Stimulated activated CD4-positive, alpha-beta T cell treated with anti-CD3 and anti-CD28 coated beads, Interleukin-1b, Interleukin-23, amount 100 ng/mL, for 1 hour (primary cell): ENCODE measurements at places on chromosomes 6 and 20.

DNA sequence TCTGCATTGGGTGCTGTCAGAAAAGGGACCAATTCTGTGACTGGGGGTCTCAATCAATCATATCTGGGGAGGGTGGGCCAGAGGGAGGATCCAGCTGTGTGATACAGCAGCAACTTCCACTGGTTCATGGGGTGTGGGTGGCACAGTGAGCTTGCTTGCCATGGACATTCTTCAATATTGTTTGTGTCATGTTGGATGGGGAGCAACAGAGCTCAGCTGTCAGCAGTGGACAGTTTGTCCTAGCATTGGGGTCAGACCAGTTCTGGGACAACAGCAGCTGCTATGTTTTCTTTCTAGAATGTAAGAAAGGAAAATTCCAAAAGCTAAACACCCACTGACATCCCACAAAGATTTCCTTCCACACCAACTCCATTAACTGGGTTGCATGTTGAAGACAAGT, 221.9 kb upstream of the CDH4 start:
- no peak for DNase-seq

DNA sequence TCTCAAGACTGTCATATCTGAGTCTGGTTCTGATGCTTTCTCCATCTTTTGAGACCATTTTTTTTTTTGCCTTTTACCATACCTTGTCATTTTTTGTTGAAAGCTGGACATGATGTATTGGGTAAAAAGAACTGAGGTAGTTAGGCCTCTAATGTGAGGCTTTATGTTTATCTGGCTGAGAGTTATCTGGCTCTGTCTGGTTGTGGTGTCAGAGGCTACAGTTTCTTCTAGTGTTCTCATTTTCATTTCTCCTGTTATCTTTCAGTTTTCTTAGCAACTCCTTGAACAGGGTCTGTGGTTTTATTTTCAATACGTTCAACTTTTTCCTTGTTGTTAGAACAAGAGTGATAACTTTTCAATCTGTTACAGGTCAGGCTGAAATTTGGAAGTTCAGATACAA, 49.2 kb upstream of the ATXN1 start:
- DNase-seq: no peak

- DNase-seq: no peak
Measured at GRCh38 chr6:88871498-88871897, 91.9 kb downstream of the RNGTT start.

- no peak for DNase-seq
Measured at GRCh38 chr6:15017261-15017660, 228.6 kb upstream of the JARID2 start.

DNA sequence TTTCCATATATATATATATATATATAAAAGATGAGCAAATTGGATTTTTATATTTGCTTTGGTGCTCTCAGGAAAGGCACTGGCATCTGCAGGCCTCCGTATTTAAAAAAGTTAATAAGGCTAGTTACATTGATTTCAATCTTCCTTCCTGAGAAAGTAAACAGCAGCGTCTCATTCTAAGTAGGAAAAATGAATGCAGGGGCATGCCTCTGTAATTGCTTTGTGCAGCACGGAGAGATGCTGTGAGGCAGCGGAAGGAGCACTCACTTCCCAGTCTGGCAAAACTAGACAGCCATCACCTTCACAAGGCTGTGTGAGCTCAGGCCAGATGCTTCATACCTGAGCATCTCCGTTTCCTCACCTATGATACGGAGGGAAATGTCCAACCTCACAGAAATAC, 303.7 kb downstream of the PTPRT start:
- DNase-seq: no peak

DNA sequence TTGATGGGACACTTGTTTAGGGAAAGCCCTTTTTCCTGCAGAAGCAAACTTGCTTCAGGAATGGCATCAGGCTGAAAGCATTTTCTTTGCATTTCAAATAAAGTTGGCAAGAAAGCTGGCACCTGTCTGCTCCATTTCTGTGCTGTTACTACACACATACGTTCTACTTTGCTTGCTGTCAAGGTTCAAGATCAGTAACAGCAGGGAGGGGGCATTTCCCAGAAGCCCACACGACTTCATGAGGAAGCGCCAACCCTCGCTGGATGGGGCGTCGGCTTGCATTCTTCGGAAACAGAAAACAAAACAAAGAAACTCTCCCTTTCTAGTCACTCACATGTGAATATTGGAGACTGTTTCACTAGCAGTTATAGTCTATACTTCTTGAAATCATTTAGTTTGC, 46.4 kb downstream of the AKAP12 start:
- no peak for DNase-seq

- DNase-seq: no peak
Measured at GRCh38 chr20:54557806-54558590, 82.6 kb downstream of the DOK5 start.

GRCh38 chr6:6729971-6730370, 141.5 kb downstream of the LY86 start:
- DNase-seq: no peak

DNA sequence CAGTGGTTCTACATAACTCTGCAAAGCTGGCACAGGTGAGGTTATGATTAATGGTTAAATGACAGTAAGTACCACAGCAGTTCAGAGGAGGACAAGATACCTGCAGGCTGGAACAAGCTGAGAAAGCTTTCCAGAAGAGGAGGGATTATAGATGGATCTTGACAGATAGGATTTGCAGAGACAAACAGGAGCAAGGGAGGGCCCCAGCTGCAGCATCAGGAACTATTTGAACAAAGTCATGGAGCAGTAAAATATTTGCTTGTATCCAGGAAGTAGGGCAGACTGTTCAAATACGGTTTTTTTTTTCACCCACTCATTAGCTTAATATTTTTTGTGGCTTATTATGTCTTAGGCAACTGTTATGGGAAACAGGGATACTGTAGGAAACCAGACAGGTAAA, 144.4 kb upstream of the MAN1A1 start:
- DNase-seq: no peak

GRCh38 chr6:90183587-90184333, 112.9 kb downstream of the BACH2 start:
- no peak for DNase-seq

DNA sequence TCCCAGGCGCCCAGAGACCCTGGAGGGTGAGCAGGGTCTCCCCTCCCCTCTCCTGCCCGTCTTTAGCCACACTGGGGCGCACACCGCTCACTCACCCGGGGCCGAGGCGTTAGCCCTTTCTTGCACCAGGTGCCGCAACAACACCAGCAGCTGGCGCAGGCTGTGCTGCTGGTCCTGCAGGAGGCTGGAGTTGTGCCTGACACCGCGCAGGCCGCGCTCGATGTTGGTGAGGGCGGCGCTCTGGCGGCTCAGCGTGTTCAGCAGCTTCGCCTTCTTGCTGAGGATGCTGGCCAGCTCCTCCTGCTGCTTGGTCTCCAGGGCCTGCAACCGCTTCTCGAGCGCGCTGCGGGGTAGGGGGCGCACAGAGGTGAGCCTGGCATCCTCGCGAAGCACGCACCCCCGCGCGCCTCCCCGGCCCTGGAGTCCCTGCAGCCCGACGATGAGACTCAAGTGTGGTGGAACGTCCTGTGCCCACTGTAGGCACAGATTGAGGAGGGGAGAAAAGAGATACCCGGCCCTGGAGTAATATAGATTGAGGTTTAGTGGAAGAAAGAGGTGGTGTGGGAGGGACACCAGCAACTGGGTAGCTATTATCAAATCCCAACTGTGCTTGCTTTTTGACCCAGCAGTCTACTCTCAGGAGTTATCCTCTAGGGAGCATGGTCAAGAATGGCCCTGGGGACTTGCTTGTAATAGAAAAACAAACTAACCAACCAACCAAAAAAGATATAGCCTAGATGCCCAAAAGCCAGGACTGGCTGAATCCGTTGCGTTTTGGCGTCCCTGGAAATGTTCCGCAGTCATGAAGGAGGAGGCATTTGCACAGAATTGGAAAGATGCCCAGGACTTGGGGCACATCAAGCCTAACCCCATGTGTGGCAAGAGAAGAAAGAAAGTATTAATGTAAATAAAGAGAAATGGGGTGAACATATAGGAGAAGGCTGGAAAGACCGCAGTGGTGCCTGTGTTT, 30.9 kb downstream of the ANGPT4 start:
- no peak for DNase-seq

- DNase-seq: no peak
Measured at GRCh38 chr20:63052571-63053431, 46.0 kb upstream of the BHLHE23 start.

DNA sequence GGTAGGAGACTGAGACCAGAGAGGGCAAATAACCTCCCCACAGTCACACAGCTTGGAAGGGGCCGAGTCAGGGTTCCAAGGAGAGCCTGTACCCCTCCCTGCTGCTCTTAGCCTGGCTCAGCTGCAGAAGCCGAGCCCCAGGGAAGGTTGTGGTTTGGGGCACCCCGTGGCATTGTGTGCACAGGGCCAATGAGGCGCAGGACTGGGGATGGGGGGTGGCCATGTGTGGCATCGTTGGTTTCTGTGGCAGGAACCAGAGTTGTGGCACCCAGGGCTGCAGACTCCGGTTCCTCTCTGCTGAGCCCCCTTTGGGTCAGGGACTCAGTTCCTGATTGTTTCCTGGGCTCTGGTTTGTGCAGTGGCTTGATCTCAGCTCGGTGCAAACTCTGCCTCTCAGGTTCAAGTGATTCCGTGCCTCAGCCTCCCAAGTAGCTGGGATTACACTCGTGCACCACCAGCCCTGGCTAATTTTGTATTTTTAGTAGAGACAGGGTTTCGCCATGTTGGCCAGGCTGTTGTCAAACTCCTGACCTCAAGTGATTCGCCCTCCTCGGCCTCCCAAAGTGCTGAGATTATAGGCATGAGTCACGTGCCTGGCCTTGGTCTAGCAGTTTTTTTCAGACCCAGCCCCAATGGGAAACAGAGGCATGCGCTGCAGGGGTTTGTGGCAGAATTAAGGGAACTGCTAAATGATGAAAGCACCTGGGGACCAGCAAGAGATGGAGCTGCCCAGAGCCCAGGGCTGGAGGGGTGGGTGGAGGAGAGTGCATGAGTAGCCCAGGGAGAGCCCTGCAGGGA, 221.0 kb upstream of the SULF2 start:
- no peak for DNase-seq

DNA sequence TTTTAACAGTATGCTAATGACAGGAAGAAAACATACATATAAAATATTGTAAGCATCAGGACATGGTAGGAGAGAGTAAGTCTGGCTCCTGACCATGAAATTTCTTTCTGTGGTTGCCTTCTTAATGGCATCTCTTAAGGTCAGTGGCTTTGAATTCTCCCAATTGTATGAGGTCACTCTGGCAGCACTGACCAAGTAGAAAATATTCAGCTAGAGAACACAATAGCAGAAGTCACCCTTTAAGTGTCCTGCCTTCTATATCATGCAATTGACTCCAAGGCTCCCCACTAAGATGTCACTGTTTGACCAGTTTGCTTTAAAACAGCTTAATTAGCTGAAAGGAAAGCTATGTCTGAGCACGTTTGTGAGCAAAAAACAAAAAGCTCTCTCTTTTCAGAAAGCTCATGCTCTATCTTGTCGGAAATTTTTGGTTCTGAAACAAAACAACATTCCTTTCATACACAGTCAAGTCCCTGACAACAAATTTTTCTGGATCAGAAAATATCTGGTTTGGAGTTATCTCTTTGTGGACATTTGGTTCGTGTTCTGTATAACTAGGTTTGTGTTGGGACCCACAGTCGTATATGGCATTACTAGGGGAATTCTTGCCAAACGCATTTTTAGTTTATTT, 120.9 kb upstream of the IFNGR1 start:
- DNase-seq: no peak

DNA sequence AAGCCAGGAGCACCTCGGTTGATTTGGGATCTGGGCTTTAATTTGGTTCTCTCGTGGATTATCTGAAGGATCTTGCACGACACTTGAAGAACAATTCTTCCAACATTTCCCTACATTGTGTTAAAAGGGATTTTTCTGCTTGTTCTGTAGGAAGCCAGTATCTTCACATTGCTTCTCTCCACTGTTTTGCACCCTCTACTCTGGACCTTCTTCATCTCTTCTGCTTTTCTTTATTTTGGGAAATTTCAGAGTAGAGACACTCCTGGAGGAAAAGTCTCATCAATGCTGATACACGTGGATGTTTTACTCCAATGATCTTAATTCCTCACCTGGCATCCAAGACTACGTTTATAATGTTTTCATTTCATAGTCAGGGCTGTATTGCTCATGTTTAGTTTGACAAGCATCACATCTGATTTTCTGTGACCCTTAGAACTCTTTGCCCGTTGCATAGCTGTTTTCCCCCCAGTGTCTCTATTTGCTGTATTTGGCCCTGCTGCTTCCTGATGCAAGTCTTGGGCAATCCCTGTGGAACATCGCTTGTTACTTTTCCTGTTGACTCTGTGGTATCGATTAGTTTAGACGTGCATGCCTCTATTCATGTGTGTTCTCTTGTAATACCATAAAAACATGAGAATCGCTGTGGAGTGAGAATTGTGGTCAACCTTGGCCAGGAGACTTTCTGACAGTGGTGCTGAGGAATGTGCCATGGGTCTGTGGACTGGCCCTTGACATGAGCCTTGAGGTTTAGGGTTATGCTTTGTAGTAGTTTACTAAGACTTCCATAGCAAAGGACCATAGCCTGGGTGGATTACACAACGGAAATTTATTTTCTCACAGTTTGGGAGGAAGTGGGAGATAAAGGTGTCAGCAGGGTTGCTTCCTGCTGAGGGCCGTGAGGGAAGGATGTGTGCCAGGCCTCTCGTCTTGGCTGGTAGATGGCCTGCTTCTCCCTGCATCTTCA, 12.5 kb downstream of the PLCB1 start:
- no peak for DNase-seq

DNA sequence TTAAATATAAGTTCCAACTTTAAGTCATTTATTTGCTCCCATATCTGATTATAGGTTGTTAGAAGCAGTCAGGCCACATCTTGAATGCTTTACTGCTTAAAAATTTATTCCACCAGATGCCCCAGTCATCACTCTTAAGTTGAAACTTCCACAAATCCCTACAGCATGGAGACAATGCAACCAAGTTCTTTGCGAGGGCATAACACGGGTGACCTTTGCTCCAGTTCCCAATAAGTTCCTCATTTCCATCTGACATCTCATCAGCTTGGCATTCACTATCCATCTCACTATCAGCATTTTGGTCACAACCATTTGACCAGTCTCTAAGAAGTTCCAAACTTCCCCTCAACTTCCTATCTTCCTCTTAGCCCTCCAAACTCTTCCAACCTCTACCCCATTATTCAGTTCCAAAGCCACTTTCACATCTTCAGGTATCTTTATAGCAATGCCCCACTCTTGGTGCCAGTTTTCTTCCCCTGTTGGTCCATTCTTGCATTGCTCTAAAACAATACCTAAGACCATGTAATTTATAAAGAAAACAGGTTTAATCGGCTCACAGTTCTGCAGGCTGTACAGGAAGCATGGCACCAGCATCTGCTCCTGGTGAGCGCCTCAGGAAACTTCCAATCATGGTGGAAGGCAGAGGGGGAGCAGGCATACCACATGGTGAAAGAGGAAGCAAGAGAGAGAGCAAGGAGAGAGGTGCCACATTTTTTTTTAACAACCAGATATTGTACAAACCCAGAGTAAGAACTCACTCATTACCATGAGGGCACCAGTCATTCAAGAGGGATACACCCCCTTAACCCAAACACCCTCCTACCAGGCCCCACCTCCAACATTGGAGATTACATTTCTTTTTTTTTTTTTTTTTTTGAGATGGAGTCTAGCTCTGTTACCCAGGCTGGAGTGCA, 15.9 kb upstream of the ITPR3 start:
- DNase-seq: no peak

- DNase-seq: no peak
Measured at GRCh38 chr20:9617940-9618339, 103.5 kb downstream of the LAMP5 start.
